B cell (primary cell): ENCODE measurements at places on chromosomes 7 and 10. TPM values are rescaled to one million over a fixed set of nuclear protein-coding genes. Genes with fewer than 3 reads are reported as not detected.

GRCh38 chr7:110418659-110419280, 672.2 kb upstream of the LRRN3 start:
- H3K4me1 ChIP-seq = no peaks in the 10 kb centered on the region
- H3K27ac ChIP-seq = no peak overlapping the region
- DNase-seq = no peak
- no peaks in the 10 kb centered on the region for H3K36me3 ChIP-seq
- H3K4me3 ChIP-seq = no peak overlapping the region

DNA sequence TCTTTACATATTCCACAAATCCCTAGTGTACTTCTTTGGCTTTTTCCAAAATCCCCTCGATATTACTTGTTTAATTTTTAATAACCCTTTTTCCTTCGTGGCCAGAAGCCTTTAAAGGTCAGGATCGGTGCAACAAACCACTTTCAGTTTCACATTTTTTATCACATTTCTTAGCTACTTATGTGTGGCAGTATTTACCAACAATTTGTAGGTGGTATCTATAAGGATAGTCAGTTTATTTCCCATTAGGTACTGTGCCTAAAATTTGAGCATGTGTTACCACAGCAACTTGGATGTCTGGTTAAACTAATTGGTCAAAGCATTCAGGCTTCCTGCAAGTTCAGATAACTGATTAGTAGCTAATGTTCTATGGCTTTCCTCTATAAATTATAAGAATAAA, 104.9 kb downstream of the CDK14 start:
- no peaks in the 10 kb centered on the region for H3K36me3 ChIP-seq
- no peaks in the 10 kb centered on the region for H3K27me3 ChIP-seq
- peak; percentile 38 for DNase-seq
- H3K27ac ChIP-seq = no peak overlapping the region
- H3K4me3 ChIP-seq = peak overlapping the region; percentile 64

DNA sequence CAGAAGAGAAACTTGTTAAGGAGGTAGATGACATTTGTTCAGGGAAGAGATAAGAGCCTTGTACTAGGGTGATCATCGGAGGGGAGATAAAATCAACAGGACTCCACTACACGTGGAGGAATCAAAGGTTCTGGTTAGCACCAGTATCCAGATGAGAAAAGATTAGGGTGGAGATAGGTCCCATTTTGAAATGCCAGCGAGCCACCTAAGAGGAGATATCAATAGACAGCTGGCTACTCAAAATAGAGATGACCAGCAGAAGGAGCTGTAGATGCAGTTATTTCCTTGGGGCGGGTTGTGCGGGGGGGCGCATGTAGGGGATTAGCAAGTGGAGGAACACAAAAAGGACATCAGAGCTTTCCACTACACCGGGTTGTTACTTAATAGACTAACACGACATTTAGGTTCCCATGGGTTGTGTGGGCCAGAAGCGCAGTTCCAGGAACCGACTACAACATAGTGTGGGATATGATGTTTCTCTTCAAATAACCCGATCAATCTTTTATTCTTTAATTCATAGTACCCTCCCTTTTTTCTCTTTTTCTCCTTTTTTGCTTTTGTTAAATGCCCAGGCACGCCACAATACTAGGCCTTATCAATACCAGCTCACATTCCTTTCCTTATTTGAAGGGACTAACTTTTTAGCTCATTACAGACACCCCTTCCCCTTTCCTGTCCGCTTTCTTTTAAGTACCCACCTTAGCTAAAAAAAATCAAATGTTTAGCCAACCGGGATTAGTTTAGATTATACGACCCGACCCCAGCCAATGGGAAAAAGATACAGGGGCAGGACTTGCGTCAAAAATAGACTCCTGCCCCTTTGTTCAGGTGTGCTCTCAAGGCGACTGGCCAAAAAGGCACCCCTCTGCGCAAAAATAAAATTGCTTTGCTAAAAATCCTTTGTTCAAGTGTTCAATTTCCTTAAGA, 2.0 kb upstream of the KIF11 start:
- peak overlapping the region; percentile 92 for H3K27ac ChIP-seq
- H3K27me3 ChIP-seq = no peaks in the 10 kb centered on the region
- DNase-seq = peak; percentile 72
- no peaks in the 10 kb centered on the region for H3K36me3 ChIP-seq
- peaks cover 22% of the 10 kb centered on the region for H3K4me1 ChIP-seq

GRCh38 chr10:19944911-19945663, 128.9 kb downstream of the PLXDC2 start:
- no peak for DNase-seq
- H3K36me3 ChIP-seq = no peaks in the 10 kb centered on the region
- no peak overlapping the region for H3K27ac ChIP-seq
- H3K4me1 ChIP-seq = no peaks in the 10 kb centered on the region
- H3K27me3 ChIP-seq = no peaks in the 10 kb centered on the region

DNA sequence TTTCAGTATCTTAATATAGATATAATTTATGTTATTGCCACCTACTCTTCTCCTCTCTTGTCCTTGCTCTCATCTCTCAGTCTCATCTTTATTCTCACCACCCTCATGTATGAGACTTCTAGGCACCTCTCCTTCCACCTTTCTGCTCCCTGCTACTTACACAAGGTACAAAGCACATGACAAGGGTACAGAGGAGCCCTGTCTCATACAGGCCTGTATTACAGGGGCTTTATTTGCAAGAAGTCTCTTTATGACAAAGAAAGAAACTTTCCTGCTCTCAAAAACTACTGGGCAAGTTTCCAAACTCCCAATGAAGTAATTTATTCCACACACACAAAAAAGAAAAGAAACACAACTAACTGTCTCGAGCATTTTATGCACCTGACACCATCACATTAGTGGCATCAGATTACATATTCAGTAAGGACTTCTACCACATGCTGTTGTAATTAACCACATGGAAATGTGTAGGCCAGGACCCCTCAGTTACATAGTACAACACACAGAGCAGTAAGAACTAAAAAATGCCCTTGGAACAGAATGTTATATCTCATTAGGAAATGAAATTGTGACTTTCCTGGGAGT, 253.1 kb downstream of the FZD1 start:
- no peaks in the 10 kb centered on the region for H3K4me1 ChIP-seq
- H3K27me3 ChIP-seq = no peaks in the 10 kb centered on the region
- no peak overlapping the region for H3K4me3 ChIP-seq

DGKB gene
- not detected in 2 replicates for total RNA-seq

FKBP6 gene
- not detected in 2 replicates for total RNA-seq
